ENCODE measurements at places on chromosomes 6 and 20.
A peak's percentile ranks its signal among the peaks of the same experiment; 100 is the strongest.

DNA sequence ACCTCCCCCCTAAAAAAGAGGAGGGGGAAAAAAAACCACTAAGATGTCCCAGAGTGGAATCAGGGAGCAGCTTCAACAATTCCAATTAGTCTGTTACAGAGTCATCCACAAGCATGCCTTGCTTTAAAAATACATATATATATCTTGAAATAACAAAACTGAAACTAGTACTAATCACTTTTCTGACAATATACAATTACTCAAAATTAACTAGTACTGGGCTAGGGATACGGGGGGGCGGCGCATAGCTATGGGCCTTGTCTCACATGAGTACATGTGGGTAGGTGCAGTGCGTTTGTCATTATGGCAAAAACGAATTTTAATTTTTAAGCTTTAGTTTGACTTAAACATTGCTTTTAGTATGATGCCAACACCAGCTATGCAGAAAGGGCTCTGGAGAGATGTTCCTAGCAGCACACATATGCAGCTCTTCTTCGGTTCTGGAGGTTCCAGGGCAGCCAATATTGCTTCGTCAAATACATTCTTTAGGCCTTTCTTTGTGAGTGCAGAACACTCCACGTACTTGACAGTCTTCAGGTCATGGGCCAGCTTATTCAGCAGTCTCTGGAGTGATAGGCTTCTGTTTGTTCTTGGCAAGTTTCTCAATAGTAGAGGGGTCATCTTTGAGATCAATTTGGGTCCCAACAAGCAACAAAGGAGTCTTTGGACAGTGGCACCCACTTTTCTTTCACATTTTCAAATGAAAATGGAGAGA is 38.8 kb downstream of the ITCH start:
- DNase-seq = no peak

DNA sequence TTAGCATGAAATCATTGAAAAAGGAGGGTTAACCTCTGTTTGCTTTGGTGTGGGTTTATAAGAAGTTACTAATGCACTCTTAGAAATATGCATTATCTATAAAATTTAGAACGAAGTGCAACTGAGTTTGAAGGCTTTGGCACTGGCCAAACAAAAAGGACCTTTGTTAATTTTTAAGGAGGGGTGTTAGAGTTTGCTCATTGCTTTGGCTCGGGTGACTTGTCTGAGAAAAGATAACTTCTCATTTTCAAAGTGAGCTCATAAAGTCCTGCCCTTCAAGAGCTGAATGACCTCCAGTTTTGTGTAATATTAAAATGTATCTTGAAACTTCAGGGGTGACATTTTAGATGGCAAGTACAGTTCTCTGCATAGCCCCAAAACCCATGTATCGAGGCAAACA is 25.9 kb downstream of the NEDD9 start:
- DNase-seq = no peak

GRCh38 chr20:47317127-47317895 is 39.2 kb downstream of the ZMYND8 start:
- peak; percentile 73 for DNase-seq

GRCh38 chr20:51391926-51392325 is 150.6 kb downstream of the NFATC2 start:
- no peak for DNase-seq

DNA sequence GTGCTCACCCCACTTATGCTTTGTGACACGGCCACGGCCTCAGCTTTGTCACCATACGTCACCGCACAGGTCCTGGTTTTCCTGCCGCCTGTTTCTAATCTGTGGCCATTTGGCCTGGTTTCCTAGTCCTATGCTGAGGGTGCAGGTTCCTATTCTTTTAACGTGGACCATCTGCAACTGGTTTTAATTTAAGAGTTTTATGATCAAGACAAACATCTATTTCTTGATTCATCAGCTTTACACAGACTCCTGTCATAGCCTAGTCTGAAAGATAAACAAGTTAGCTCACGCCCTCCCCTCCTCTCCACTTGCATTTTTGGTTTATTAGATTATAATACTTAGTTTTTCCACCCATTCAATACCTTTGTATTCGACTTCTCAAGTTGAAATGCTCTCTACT is 97.5 kb upstream of the RPS6KA2 start:
- DNase-seq = no peak

DNA sequence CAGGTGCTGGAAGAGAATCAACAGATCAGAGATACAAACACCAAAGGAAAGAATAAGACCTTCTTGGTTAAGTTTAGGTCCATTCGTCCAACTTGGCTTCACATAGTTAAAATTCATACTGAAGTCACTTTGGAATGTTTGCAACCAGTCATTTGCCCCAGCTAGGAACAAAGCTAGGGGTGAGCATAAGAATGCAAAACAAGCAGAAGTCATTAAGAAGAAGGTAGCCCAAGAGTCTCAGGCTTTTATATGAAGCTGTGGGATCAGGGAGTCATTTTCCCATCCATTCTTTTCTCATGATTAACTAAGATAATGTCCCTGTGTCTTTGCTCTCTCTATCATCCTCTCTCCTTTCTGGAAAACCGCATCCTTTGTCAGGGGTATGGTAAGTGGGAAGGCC is 51.5 kb upstream of the TMEM170B start:
- DNase-seq = no peak

DNA sequence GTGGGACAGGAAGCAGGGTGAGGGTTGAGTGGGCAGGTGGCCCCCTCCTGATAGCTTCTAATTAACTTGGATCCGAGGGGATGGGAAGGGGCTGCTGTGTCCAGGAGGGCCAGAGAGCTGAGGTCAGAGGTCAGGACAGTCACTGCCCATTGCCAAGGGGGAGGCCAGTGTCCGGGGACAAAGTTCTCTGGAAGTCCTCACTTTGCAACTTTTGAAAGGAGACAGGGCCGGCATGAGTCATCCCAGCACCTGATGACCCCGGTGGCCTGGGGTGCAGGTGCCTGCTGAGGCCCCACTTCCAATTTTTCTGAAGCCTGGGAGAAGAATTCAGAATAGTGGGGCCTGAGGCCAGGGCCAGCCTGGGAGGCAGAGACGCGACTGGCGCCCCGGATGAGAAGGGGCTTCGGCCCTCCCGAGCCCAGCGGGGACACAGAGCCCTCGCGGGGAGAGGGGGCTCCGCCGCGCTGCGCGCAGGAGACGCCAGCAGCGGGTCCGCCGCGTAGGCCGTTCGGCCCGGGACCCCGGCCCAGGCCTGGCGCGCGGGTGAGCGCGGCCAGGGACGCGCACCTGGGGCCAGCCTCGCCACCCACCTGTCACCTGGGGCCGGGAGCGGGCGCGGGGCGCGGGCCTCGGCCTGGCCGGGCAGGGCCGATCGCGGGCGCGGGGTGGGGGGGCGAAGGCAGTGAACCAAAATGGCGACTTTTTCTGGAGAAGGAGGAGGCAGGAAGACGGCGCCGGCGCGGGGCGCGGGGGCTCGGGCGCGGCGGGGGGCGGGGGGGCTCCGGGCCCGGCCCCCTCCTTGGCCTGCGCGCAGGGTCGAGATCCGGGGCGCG is 586 bp downstream of the ZNF512B start:
- no peak for DNase-seq
